Caudate nucleus (tissue), 63 donors: ENCODE measurements at places on chromosomes 11 and 22.

- no peak for DNase-seq
Observed at GRCh38 chr22:23822101-23822671, 16.6 kb downstream of the DERL3 start.

- no peak for DNase-seq
Observed at GRCh38 chr22:33919391-33920196, 682 bp downstream of the LARGE1 start.

DNA sequence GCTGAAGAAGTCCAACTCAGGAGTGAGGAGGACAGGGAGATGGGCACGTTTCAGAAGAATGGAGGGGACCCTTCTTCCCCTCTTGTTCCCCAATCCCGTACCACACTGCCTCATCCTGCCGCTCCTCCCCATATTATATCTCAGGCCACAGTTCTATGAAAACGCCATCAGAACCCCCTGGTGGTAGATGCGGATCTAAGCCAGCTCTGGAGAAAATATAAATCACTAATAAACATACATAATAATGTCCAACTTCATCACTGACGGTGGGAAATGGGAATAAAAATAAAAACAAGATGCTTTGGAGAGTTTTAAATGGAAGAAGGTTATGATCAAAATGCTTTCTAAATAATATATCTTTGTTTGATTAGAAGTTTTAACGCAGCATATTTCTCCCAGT lies 400.3 kb downstream of the CADM1 start:
- no peak for DNase-seq

DNA sequence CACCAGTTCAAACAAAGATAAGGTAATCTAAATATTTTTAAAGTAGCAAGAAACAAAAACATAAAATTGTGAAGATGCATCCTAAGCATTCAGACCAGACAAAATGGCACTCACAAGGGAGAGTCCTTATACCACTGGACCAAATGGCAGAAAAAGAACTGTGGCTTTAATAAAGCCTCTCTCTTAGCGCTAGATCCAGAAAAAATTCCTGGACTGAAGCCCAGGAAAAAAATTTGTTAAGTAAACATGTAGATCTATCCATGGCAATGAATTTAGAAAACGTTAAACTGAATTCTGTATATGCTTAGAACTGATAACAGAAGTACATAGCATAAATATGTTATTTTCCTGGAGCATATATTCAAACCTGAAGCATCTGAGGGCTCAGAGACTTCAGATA lies 11.8 kb upstream of the CD59 start:
- DNase-seq = no peak

DNA sequence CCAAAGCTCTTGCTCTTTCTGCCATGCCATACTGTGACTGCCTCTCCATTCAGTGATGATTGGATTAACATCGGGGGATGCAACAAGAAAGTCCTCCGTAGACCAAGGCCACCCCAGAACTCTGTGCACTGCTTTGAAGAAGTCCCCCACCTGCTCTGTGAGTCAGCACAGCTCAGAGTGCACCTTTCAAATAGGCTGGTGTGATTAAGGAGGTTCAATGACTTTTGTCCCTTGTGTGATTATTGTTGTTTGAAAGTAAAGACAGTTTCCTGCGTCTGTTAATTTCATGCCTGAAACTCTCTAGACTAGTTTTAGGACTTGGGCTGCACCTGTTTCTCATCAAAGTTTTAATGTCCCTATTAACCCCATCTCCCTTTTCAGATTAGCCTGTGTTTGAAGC lies 33.0 kb upstream of the DBX1 start:
- DNase-seq = no peak

DNA sequence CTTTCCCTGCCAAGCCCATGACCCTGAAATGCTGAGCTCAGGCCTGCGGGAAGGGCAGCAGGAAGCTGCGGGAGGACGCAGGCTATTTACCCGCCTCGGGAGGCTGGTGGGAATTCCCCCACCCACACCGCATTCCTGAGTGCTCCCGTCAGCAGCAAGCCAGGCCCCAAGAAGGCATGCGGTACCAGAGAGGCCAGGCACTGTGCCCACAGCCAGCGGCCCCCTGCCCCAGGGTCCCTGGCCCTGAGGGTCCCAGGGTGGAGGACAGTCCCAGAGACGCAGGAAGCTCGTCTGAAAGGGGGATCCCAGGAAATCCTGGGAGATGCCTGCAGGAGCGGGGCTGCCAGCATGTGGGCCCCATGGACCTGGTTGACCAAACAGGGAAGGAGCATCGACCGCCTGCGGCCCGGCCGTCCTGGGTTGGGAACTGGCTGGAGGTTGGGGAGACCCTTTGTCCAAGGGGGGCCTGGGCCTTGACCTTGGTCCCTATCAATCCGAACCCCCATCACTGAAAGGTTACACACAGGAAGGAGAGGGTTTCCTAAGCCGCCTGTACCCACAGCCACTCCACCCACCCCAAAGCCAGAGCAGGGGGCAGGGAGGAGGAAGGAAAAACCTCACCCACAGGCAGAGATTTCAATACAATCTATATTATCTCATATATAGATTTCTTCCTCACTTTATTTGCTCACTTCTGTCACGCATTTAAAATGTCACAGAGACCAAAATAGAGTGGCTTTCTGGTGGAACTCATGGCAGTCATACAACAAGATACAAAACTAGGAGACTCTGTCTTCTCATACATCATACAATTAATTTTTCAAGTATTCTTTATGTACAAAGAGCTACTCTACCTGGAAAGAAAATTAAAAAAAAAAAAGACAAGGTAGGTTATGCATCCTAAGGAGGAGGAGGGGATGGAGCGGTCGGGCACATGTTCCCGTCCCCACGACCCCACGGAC lies 17.1 kb downstream of the MAFF start:
- no peak for DNase-seq

- no peak for DNase-seq
Observed at GRCh38 chr22:46897246-46897623, 134.8 kb downstream of the TBC1D22A start.
